CD8-positive, alpha-beta T cell (primary cell): ENCODE measurements at places on chromosomes 7 and 10. TPM values are rescaled to one million over a fixed set of nuclear protein-coding genes. Genes with fewer than 3 reads are reported as not detected.

The SLC39A12 gene
- not detected for total RNA-seq

The TMEM184A gene
- total RNA-seq: not detected

The KIF20B gene
- total RNA-seq: 23.1 TPM

The CCL26 gene
- not detected for total RNA-seq

The PTPRZ1 gene
- total RNA-seq: not detected
